ENCODE measurements at places on chromosomes 2 and 18.
A peak's percentile ranks its signal among the peaks of the same experiment; 100 is the strongest.

DNA sequence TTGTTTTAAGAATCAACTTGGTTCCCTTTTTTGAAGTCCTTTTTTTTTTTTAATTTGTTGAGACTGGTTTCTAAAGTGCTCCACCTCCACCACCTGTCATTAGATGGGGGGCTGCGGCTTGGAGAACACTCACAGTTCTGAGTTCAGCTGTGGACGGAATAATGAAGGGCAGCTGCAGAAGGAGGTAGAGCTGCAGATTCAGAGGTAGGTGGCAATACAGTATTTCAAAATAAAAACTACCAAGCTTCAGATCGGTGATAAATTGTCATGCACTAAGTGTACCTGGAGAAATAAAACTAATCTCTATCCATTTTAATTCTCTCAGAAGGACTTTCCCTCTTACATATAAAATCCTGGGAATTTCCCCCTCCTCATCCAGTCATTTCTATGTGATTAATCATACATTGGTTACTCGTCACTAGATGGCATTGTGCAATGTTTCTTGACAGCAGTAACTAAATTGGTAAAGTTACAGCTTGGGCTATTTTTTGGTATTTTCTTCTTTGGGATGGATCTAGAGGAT lies 81.1 kb upstream of the SLC39A10 start:
- no peak for DNase-seq

- DNase-seq: no peak
These were observed 203.3 kb upstream of the SPOPL start for GRCh38 chr2:138298120-138298814.

GRCh38 chr18:75115514-75115913 lies 93.4 kb downstream of the PTGR3 start:
- DNase-seq: no peak

DNA sequence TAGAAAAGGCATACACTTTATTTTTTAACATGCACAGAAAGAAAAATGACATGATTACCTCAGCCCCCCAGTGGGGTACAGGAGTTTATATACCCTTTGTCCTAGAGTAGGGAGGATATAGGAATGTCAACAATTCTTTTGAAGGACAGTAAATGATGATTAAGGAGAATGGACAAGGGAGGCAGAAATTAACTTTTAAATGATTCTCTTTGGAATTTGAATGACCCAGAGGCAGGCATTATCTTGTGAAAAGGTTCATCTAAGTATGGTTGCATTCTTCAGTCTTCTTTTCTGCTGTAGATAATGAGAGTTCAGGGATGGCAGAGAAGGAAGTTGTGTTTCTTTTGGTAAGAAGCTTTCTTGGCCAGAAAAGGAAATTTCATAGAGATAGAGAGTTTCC lies 971.3 kb downstream of the CNTNAP5 start:
- DNase-seq: no peak

- DNase-seq: peak; percentile 19
These were observed 76.4 kb downstream of the AP1S3 start for GRCh38 chr2:223760838-223761502.

DNA sequence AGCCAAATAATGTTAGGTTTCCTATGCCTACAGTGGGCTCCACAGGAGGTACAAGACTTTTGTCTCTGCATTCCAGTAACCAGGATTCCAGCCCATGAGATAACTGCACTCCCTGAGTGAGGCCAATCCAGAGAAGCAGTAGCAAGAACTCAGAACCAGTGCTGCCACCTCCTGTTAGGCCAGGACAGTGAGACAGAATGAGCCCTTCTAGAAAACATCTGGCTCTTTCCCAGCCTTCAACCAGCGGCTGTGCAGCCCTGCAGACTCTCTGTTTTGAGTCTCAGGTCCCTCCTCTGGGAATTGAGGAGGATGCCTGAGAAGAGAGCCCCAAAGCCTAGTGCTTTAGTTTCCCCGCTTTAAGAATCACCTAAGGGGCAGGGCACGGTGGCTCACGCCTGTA lies 44.2 kb downstream of the ARID5A start:
- DNase-seq: no peak

DNA sequence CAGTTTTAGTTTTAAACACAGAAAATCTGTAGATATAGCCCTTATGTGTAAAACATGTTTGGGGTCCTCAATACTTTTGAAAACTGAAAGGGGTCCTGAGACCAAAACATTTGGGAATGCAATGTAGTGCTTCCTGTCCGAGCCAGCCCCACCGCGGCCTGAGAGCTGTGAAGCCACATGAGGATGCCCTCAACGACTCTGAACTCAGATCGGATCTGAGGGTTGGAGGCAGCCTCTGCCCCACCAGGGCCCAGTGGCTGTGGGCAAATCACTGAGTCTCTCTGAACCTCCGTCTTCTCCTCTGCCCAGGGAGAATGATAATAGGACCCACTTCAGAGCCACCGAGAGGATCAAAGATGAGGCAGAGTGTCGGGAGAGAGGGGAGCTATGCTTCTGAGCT lies 33.4 kb upstream of the HPCAL1 start:
- DNase-seq: peak; percentile 38

DNA sequence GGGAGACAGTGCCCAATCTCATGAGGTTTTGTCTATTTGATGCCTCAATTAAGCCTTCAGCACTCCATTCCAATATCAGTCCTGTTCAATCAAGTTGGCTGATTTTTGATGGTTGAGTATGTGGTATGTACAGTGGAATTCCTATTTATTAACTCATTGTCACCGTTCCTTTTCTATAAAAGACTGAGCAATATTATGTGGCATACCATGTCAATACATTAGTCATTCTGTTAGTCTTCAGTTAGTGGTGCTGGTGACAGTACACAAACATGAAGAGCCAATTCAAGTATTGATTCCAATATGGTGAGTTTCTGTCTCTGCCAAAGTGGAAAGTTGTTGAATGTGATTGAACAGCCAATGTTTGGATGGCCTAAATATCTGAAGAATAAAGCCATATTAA lies 1343.9 kb downstream of the SUCLG1 start:
- DNase-seq: no peak

DNA sequence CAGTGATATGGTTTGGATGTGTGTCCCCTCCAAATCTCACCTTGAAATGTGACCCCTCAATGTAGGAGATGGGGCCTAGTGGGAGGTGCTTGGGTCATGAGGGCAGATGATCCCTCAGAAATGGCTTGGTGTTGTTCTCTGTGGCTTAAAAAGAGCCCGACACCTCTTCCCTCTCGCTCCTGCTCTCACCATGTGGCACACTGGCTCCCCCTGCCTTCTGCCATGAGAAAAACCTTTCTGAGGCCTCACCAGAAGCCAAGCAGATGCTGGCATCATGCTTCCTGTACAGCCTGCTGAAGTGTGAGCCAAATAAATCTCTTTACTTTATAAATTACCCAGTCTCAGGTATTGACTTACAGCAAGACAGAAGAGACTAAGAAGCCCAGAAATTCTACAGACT lies 357.1 kb downstream of the NRXN1 start:
- no peak for DNase-seq

DNA sequence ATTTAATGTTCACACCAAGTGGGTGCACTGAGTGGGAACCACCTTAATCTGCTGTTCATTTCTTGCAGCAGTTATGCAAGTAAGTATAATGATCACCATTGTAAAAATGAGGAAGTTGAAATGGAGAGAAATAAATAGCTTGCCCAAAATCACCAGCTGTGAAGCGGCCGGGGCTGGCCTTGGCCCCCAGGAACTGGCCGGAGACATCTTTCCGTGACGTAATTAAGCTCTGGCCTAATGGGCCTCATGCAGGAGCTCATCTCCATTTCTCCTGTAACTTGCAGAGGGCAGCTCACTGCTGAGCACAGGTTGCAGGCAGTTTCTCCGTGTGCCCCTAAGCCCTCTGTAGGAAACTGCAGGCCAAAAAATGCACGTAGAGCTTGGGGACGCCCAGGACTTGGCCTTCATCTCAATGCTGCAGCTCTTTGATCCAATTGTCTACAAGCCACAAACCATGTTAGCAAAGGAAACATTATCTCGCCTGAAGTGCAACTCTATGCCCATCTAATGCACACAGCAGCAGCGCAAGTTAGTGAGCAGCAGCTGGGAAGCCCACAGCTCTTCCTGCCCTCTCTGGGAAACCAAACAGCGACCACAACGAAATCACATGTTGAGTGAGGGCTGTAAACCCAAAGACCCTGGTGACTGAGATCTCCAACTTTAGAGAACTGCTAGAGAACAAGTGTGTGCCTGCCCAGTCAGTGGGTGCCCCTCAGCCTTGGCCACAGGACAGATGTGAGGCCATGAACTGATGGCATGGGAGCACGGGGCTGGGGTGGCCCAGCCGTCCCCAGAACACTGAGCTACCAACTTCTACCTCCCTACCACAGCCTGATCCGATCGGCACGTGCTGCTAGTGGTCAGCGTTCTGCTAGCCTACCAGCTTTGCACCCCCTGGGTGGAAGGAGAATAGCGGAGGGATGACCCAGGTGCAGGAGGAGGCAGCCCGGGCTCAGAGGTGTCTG lies 28.8 kb downstream of the APCDD1 start:
- DNase-seq: no peak

DNA sequence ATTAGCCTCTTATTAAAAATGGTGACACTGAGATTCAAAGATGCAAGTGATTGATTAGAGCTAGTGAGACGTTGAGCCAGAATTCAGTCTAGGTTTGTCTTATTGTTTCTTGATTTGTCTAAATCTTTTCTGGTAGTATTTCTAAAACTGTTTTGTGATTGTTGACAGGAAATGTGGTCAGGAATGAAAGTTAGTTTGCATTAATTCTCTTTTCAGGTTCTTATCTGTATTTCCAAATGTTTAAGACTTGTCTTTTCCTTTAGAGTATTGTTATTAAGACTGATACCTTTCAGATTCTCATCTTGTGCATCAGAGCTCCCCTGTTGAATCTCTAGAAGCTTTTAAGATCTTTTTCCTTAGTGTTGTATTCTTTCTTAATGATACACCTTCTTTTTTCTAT lies 89.3 kb downstream of the MBD5 start:
- no peak for DNase-seq

DNA sequence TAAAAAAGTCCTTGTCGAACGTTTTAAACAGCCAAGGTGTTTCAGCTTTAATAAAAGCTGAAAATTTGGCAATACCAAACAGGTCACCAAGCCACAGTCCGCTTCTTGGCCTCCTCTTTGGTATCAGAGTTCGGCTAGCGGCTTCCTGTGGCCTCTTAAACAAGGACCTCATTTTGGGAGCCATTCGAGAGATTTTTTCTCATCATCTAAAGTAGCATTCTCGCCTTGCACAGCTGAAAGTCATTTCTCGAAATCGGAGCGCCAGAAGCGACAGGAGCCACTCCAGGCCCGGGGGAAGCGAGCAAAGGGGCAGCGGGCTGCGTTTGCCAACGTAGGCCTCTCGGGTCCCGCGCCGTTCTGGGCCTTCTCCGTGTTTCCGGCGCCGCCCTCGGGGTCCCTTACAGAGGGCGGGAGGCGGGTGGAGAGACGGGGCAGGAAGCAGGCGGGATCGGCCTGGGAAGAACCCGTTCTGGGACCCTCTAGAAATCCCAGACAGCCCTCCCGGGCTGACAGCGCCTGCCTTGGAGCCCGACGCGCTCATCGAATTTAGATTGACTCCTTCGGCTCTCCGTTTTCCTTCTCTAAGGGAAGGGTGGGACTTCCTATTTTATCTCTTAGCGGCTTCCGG lies 522 bp upstream of the ZNF407 start:
- DNase-seq: peak; percentile 77

Measured in pancreas (tissue), 10 donors.